ENCODE measurements at places on chromosomes 7 and 10.
A peak's percentile ranks its signal among the peaks of the same experiment; 100 is the strongest.

- no peak for DNase-seq
These were observed 178.5 kb downstream of the TCF7L2 start for GRCh38 chr10:113128450-113129070.

DNA sequence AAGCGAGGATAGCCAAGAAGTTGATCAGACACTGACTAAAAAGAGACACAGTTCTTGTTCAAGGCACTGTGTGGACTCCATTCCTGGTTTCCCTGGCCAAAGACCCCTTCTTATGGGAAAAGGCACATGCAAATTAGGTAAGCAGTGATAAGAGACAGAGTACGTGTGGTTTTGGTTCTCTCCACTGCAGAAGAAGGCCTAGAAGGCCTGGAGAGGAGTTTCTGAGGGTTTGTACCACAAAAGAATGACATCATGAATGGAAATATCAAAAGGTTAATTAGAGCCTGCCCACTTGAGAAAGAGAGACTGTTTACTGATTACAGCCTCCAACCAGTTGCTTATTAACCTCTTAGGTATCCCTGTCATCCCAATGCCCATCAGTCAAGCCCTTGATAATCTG, 137.5 kb downstream of the ZNF365 start:
- no peak for DNase-seq

GRCh38 chr10:123038782-123039631, 30.2 kb downstream of the ACADSB start:
- DNase-seq = no peak

GRCh38 chr7:68478326-68478725, 1119.9 kb upstream of the AUTS2 start:
- no peak for DNase-seq

GRCh38 chr7:55280031-55280454, 85.1 kb upstream of the LANCL2 start:
- DNase-seq = no peak

DNA sequence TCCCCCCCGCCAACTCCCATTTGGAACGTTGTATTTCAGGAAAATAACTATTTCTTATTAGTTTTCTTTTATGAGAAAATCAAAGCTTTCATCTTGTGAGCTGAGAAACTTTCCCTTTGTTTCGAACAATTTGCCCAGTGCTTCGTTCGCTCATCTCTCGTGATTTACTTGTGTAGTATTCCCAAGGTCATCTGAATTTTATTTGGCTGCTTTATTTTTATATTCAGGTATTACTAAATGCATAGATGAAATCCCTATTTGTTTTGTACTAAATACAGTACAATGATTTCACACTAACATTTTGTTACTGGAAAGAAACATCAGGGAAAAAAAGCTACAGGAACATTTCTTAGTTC, 12.0 kb upstream of the EBLN1 start:
- DNase-seq = no peak

GRCh38 chr10:10532236-10532635, 485.4 kb upstream of the CELF2 start:
- no peak for DNase-seq

- no peak for DNase-seq
These were observed 3.0 kb downstream of the ZNF518A start for GRCh38 chr10:96133135-96133534.

DNA sequence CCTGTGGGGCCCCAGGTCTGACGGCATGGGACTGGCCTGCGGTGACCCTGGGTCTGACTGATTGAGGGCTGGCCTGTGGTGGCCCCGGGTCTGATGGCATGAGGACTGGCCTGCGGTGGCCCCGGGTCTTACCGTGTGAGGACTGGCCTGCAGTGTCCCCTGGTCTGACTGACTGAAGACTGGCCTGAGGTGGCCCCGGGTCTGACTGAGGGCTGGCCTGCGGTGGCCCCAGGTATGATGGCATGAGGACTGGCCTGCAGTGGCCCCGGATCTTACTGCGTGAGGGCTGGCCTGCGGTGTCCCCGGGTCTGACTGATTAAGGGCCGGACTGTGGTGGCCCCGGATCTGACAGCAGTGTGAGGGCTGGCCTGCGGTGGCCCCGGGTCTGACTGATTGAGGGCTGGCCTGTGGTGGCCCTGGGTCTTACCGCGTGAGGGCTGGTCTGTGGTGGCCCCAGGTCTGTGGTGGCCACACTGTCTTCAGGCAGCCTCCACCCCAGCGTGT, 10.9 kb downstream of the JAKMIP3 start:
- no peak for DNase-seq

DNA sequence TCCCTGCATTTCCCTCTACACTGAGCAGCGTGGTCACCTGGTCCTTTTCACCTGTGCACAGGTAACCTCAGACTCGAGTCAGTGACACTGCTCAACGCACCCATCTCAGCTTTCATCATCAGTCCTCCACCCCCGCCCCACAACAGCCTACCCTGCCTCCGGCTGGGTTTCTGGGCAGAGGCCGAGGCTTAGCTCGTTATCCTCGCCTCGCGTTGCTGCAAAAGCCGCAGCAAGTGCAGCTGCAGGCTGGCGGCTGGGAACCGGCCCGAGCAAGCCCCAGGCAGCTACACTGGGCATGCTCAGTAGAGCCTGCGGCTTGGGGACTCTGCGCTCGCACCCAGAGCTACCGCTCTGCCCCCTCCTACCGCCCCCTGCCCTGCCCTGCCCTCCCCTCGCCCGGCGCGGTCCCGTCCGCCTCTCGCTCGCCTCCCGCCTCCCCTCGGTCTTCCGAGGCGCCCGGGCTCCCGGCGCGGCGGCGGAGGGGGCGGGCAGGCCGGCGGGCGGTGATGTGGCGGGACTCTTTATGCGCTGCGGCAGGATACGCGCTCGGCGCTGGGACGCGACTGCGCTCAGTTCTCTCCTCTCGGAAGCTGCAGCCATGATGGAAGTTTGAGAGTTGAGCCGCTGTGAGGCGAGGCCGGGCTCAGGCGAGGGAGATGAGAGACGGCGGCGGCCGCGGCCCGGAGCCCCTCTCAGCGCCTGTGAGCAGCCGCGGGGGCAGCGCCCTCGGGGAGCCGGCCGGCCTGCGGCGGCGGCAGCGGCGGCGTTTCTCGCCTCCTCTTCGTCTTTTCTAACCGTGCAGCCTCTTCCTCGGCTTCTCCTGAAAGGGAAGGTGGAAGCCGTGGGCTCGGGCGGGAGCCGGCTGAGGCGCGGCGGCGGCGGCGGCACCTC, at the start of the genes KLLN and PTEN:
KLLN (minus strand) TSS at position 481 of the 891 bp plus-strand sequence. CDS start 1,046 bp downstream, outside the sequence.
PTEN (plus strand) TSS at position 573 of the 891 bp plus-strand sequence. CDS start 845 bp downstream, outside the sequence.
- peak; percentile 49 for DNase-seq

GRCh38 chr10:27513451-27514191, 9.5 kb downstream of the RAB18 start:
- no peak for DNase-seq

DNA sequence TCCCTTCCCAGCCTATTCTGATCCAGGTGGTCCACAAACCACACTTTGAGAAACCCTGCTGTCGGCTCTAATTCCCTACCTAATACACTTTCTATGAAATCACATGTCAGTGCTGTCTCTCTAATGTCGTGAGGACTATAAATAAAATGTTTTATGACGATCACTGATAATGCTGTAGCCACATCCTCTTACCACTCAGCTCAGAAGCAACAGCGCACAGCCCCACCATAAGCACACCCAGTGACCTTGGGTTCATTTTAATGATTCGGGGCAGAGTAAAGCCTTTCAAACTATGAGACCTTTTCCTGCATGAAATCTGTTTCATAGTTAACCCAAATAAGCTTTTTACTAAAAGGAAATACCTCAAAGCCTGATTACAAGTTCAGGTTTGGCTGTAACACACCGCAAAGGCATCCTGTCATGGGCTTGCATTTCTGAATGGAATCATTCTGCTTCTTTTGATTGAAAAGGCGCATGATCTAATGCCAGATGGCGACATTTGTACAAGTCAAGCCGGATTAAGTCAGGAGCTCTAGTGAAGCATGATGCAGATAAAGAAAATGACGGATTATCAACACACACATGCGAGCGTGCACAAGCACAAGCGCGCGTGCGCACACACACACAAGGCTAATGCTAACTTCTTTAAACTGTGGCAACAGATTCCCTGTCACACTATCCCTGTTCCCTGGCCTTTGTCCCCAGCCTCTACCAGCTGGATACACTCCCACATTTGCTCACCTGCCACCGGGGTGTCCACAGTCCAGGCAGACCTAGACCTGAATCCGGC, 180.5 kb upstream of the PDE1C start:
- DNase-seq = no peak

- DNase-seq = no peak
These were observed 33.4 kb downstream of the PTPN12 start for GRCh38 chr7:77570330-77571011.

- DNase-seq = no peak
These were observed 85.8 kb upstream of the WDR11 start for GRCh38 chr10:120765226-120765803.

DNA sequence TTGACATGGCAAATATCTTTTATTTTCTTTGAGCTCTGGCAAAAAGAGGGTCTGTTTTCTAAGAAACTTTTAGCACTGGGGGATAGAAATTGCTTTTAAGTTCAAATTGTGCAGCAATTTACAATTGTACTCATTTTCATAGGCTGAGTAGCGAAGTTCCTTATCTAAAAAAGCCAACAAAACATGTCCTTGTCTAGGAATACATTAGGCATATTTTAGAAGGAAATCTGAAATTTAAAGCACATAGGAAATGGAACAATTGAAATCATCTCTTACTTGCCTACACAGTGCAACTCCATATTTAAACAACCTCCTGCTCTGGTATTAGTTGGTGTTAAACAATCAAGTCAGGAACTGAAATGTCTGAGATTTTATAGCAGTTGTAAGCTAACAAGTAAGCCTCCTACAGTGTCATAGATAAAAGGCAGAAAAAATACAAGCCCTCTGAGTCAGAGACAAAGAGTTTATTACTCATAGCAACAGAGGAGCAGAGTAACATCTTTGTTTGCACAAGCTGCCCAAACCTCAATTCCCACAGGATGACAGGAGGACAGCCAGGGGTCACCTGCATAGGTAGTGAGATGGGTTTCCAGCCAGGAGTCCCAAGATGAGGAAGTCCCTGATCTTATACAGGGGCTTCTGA, 280.2 kb upstream of the HGF start:
- DNase-seq = no peak

GRCh38 chr7:132518102-132518838, 58.0 kb downstream of the PLXNA4 start:
- DNase-seq = no peak

- DNase-seq = no peak
These were observed 265.4 kb downstream of the CSTF2T start for GRCh38 chr10:51433949-51434475.

DNA sequence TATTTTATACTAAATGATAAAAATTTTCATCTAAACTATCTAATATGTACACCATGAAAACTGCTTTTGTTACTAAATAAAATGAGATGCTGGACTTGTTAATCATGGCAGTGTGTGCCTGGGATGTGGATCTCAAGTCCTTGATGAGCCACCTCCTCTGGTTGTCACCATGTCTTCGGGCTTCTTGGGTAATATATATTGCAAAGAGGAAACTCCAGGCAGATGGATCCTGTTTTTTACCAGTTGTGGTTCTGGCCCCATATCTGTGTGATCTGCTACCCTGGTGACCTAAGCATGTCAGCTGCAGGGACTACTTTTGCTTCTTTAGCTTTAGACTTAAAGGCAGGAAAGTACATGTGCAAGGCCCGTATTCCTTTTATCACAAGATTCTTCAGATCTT, 46.2 kb downstream of the TMEM60 start:
- DNase-seq = no peak

- DNase-seq = no peak
These were observed 42.2 kb downstream of the BMPR1A start for GRCh38 chr10:86798611-86799010.

GRCh38 chr7:100895956-100896731, 456 bp upstream of the ACHE start:
- no peak for DNase-seq

DNA sequence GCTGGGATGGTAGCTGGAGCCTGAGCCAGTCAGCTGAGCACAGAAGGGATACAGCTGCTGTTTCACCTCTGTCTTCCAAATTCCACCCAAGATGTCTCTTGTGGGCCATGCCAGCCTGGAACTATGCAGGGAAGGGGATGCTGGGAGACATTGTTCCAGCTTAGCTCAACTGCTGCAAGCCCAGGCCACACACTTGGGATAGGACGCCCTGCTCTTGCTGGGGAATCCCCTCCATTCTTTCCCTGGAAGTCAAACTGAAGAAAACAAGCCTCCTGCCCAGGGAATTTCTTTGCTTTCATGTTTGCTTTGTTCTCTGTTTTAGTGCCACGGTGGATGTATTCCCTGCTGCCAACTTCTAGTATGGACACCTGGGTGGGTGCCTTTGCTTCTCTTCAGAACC, 55.2 kb upstream of the CDK13 start:
- DNase-seq = no peak

DNA sequence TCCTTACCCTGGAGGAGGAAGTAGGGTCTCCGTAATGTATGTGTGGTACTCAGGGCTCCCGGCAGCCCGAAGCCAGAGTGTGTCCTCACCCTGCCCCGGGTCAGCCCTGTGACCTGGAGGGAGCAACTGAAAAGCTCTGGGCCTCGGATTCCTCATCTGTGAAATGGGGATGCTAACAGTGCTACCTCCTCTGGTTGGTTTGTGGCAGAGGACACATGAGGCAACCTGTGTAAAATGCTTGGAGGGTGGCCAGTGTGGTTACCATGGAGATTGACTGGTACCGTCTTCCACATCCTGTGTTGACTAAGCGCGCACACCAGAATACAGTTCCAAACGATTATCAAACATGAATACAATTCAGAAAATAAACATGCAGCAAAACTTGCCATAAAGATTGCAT, 163.8 kb upstream of the KLF6 start:
- no peak for DNase-seq

DNA sequence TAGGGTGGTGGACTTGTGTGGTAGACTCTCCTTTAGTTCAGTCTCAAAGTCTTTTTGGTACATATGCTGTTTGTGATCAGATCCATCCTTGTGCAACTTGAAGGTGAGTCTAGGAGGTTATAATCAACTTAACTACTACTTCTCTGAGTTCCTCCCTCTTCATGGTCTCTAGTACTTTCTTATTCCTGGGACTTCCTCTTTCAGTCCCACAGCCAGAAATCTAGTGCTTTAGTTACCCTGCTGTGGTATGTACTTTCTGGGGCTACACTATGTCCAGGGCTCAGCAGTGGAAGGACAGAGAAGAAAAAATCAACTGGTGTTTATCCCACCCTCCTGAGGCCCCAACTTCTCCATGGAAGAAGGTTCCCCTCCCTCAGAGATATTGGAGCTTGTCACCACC, 19.4 kb upstream of the ATAD1 start:
- no peak for DNase-seq

DNA sequence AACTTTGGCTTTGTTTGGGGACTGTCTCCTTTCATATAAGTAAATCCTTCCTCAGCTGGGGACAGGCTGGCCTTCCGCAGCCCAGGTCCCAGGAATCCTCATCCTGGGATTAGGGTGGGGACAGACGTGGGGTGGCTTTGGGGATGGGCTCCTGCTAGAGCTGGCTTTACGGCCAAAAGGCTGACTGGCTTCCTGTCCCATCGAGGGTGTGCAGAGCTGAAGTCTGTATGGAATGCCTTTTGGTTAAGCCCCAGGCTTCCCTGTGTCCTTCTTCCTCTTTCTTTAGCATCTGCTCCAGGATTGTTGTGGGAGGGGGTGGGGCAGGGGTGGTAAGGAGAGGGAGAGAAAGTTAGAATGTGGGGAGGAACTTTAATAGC, 59.4 kb upstream of the AQP1 start:
- DNase-seq = no peak

- DNase-seq = no peak
These were observed 147.4 kb upstream of the WNT16 start for GRCh38 chr7:121181357-121181756.
